AG04450 (cell line): ENCODE measurements at places on chromosomes 4 and X.

DNA sequence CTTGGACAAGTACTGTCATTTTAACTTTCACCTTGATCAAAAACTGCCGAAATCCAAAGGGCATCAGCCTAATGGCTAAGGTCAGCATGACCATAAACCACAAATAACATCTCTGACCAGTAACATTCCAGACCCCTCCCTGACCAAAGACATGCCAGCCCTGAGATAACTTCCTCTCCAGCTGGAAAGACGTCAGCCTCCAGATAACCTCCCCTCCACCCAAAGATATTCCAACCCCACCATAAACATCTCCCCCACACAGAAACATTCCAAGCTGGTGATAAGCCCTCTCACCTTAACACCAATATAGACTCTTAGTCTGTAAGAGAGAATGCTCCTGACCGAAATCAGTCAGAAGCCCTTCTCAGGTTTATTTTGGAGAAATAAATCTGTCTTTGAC lies 7.4 kb downstream of the PPP1R2C start:
- no peak for DNase-seq

DNA sequence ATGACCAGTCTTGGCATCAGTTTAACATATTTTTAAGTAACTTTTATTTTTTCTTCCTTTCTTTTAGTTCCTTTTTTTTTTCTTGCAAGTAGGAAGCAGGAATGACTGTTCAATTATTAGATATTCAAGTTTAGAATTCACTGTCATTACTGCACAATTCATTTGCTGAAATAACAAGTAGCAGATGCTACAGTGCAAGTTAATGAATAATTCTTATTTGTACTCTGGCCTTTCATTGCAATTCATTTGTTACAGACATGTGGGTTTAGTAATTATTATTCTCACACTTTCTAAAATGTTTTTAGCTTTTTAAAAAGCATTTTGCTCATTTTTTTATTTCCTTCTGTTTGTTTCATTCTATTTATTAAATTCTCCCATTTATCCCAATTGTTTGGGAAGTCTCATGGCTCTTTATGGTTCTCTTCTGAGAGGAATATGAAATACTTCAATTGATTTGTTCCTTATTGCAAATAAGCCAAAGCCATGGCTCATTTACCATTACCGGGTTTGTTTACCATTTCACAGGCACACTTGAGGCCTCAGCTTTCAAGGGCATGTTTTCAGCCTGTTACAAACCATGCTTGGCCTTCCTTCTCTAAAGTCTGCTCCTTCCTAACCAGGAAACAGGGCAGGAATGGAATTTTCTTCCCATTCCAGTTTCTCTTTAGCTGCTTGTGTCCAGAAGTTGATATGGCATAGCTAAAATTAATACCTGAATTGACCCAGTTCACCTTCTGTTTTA lies 4.6 kb upstream of the DCAF4L1 start:
- no peak for DNase-seq

GRCh38 chr4:78325271-78326157 lies 226.1 kb upstream of the ANXA3 start:
- no peak for DNase-seq

- DNase-seq: no peak
These were observed 1.4 kb downstream of the CCNI start for GRCh38 chr4:77074381-77074831.
